Foreskin keratinocyte (primary cell): ENCODE measurements at places on chromosomes 6 and 20. TPM values are rescaled to one million over a fixed set of nuclear protein-coding genes. Genes with fewer than 3 reads are reported as not detected.

The CCM2L gene
- polyA plus RNA-seq: not detected in 2 replicates

The KIAA1755 gene
- 0.04 and 0.06 TPM in 2 replicates for polyA plus RNA-seq

The NUP43 gene
- polyA plus RNA-seq: 10.1 and 11.5 TPM in 2 replicates

The LPA gene
- not detected in 2 replicates for polyA plus RNA-seq

The NKAIN4 gene
- 0.27 and 0.29 TPM in 2 replicates for polyA plus RNA-seq

The OR2W1 gene
- polyA plus RNA-seq: not detected in 2 replicates

The CLVS2 gene
- not detected in 2 replicates for polyA plus RNA-seq

GRCh38 chr20:59411170-59411569 is 110.8 kb downstream of the EDN3 start:
- DNase-seq: no peak

- DNase-seq: no peak
These were observed 49.1 kb downstream of the DACT2 start for GRCh38 chr6:168270274-168271172.

- DNase-seq: no peak
These were observed 153.7 kb downstream of the HACE1 start for GRCh38 chr6:104705916-104706442.

GRCh38 chr20:62219992-62220665 is at the start of gene HRH3:
Gene HRH3 (minus strand): TSS chr20:62220278. CDS start chr20:62219970, 308 bp downstream.
- DNase-seq: no peak

- no peak for DNase-seq
These were observed 128.0 kb upstream of the GGTLC1 start for GRCh38 chr20:24116611-24117010.

GRCh38 chr20:59086923-59087322 is 44.3 kb upstream of the PRELID3B start:
- DNase-seq: no peak
